Cerebellar nuclear complex (tissue), 1 donor: ENCODE measurements at places on chromosomes 5 and 9.

- no peak for DNase-seq
These were observed 75.4 kb upstream of the CDKN2B start for GRCh38 chr9:22084336-22085035.

- DNase-seq = no peak
These were observed 116.4 kb downstream of the RXRA start for GRCh38 chr9:134442486-134443173.

- no peak for DNase-seq
These were observed 835 bp downstream of the MCIDAS start for GRCh38 chr5:55226027-55226933.

GRCh38 chr5:157672976-157673375, 1.6 kb downstream of the C5orf52 start:
- no peak for DNase-seq

- DNase-seq = no peak
These were observed 92.5 kb upstream of the RARS1 start for GRCh38 chr5:168393773-168394172.

- no peak for DNase-seq
These were observed 143.6 kb downstream of the MRPS30 start for GRCh38 chr5:44952376-44952775.

- no peak for DNase-seq
These were observed 63.3 kb upstream of the SMC5 start for GRCh38 chr9:70195456-70195855.

- DNase-seq = no peak
These were observed 153.9 kb upstream of the DAP start for GRCh38 chr5:10914741-10915480.

GRCh38 chr9:95028853-95029219, 288.7 kb downstream of the FANCC start:
- no peak for DNase-seq

DNA sequence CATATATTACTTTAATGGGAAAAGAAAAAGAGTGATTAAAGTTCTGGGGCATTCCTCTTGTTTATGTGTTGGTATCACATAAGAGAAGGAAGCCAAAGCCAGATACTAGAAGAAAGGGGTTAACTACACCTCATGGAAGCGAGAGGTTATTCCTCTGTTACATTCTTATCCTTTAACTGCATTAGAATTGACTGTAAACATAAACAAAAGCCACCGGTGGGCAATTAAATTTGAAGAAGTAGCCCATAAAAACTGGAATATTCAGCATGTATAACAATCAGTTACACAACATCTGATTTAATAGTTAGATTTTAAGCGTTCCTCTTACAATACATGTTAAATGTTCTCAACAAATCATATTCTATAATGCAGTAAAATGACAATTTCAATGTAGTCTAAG, 18.8 kb downstream of the POU5F2 start:
- DNase-seq = no peak

DNA sequence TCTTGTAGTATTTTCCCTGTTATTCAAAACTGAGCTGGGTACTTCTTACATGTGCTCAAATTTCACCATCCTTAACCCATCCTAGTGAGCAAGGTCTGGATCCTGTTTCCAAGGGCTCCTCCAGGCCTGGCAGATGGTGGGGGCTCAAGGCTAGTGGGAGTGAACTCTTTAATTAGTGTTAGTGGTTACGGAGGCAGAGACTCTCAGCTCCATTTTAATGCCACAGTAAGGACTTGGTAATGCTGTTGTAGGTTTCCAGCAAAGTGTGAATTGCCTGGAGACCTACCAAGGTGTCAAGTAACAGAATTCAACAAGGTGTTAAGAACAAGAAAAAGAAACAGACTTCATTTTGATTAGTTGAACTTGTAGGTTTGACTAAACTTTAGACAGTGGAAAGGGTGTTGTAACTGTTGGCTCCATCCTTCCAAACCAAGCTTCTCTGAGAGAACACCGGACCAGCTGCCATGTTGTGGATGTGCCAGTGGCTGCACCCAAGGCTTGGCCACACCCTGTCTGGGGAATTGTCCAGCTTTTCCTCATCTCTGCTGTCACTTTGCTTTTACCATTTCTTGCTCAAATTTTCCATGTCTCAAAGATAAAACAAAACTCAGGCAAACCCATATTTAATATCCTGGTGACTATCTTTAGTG, 98.7 kb downstream of the ADCY2 start:
- DNase-seq = no peak

GRCh38 chr9:29228558-29228957, 1655.3 kb upstream of the C9orf72 start:
- no peak for DNase-seq

- no peak for DNase-seq
These were observed 31.0 kb downstream of the DOCK2 start for GRCh38 chr5:169667896-169668674.

DNA sequence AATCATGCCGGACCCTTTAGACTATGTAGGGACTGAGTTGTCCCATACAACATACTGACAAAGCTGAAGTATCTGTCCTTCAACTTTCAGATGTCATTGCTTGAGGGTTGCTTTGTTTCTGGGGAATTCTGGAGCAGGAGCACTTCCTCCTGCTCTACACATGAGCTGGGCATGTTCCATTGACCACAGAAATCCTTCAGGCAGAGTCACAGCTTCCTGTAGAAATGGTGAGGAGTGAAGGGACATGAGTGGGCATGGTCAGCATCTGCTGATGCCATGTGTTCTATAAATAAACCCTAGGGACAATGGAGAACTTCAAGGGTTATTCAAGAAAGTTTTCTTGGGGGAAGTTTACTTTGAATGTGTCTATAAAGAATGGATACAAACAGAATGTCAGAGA, 296.6 kb upstream of the FBXL7 start:
- no peak for DNase-seq

GRCh38 chr9:95171001-95171400, 146.5 kb downstream of the FANCC start:
- DNase-seq = no peak

DNA sequence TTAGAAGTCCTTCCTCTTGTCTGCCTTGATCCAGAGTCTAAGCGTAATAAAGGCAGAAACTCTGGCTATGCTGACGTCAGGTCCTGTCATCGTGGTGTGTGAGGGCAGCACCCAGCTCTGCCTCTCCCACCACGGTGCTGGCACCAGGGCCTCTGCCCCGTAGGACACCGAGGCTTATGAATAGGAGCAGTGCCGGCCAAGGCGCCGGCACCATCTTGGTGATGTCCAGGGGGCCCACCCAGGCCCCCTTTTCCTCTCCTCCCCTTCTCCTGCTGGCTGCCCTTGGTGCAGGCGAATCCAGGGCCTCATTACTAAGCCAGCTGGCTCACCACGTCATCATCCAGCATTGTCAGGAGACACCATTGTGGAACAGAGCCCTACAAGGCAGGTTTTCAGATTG, 252.3 kb downstream of the FANCC start:
- DNase-seq = no peak

GRCh38 chr9:90945336-90945735, 143.7 kb downstream of the SYK start:
- DNase-seq = no peak

- DNase-seq = no peak
These were observed 5.1 kb downstream of the TMEM245 start for GRCh38 chr9:109114670-109115069.

DNA sequence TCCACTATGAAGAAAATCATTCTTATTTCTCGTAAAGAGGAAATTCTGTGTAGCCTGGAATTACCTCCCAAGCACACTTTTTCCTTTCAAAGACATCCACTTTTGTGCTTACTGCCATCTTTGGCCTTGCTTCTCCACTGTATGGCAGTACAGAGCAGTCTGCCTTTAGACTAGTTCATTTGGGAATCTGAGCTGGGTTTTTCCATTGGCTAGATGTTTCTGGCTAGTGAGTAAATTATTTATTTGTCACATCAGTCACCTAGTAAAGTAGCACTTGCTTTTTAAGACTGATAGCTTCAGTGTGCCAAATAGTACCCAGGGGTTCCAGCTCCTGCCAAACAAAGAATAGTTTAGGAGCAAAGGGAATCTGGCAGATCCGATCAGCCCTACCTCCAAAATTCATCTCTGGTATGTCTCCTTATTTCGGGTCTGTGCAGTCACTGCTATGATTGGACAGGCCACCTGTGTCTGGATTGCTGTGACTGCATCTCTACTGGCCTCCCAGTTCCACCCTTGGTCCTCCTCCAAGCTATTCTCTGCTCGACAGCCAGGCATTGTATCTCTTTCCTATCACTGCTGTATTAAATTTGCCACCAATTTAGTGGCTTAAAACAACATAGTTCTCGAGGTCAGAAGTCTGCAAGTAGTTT, 97.6 kb downstream of the NUDT12 start:
- DNase-seq = no peak

DNA sequence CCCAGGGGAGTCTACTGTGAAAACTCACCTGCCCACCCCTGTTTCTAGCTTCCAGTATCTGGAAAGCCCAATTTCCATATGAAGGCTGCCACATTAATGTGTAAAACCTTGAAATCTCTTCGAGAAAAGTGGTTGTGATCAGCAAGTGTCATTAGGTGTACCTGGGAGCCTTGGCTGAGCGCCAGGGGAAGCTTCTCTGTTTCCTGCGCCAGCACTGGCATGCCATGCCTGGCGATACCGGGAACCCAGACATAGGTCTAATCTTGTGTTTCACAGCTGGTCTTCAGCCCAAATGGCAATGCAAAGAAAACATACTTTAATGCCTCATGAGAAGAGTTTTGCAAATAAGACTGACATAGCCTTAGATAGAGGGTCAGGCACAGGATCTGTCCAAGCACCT, 101.6 kb downstream of the TENT4A start:
- no peak for DNase-seq

DNA sequence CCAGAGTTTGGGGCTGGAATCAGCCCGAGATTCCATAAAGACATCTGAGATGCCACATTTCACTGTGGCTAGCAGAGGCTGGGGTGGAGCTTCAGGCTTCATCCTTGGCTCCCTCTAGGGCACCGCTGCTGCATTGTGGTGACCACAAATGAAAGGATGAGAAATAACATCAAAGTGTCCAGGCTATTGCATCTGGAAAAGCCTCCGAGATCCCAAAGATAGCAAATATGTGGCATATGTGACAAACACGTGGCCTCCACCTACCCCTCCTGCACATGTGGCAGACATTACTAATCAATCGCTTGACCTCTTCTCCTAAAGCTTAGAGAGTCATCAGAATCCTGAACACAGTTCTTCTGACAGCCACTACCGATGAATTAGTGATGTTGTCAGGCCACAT, 4.5 kb downstream of the SPARC start:
- no peak for DNase-seq
